ENCODE measurements at places on chromosomes 2 and 18.

DNA sequence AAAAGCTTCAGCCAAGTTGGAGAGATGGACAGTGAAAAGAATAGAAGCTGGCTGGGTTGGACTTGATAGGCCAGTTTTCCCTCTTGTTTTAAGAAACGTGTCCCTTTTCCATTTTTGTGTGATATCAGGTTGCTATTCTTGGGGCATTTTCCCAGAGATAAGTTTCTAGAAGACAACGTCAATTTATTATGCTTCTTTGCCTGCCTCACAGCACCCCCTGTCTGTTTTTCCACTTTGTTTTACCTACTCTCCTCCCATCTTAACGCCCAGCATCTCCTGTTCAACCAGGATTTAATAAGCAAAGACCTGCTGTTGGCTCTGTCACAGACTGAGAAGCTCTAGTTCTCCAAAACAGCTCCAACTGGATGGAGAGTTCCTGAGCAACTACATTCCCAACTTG, 317.8 kb upstream of the ZNF521 start:
- no peak for DNase-seq

GRCh38 chr18:76620321-76621170, 125.5 kb upstream of the ZNF516 start:
- peak; percentile 82 for DNase-seq

DNA sequence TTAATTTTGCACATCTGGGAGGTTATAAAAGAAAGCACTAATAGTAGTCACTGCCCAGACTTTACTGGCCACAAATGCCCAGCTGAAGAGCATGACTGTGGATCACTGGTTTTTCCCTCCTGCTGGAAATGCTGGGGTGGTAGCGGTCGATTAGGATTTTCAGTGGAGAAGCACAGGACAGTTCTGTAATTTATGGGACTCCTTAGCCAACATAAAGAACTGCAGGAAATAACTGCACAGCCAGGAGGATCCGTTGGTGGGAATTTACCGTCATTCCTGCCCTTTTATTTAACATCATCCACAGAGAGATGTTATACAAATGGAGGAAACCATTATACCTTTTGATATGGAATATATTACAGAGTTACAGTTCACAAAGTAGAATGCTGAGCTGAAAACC, 61.5 kb downstream of the TNFRSF11A start:
- no peak for DNase-seq

DNA sequence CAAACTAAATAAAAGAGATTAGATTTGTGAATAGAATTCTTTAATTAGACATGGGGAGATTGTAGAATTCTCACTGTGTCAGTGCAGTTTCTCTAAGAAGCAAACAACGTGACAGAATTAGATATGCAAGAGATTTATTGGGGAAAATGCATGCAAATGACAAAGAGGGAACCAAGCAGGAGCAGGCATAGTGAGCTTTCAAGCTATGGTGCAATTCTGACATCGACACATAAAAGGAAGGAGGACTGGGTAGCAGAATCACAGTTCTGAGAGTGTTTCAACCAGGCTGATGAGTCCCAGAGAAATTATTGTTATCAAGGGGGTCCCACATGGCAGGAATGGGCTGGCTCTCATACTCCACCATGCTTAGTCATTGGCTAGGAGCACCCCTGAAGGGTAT, 338.4 kb downstream of the FIGN start:
- DNase-seq, result no peak

GRCh38 chr18:59620381-59620780, 76.8 kb downstream of the CCBE1 start:
- DNase-seq, result no peak

- no peak for DNase-seq
Measured at GRCh38 chr2:27573452-27573851, 9.4 kb upstream of the ZNF512 start.

DNA sequence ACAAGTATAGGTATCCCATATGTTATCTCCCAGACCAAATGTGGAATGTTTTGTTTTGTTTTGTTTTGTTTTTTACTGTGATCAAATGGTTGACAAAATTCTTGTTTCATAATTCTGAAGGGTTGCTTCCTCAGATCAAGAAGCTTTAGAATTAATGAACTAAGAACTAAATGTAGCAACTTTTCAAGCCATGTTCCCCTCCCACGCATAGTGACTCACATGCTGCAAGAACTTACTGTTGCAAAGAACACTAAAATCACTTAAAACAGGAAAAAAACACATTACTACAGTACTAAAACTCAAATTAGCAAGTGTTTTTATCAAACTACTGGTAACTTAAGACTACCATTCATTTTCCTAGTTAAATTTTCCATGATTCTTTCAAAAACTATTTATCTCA, 30.6 kb downstream of the HNRNPLL start:
- no peak for DNase-seq

- no peak for DNase-seq
Measured at GRCh38 chr18:52582516-52582915, 242.5 kb downstream of the DCC start.

DNA sequence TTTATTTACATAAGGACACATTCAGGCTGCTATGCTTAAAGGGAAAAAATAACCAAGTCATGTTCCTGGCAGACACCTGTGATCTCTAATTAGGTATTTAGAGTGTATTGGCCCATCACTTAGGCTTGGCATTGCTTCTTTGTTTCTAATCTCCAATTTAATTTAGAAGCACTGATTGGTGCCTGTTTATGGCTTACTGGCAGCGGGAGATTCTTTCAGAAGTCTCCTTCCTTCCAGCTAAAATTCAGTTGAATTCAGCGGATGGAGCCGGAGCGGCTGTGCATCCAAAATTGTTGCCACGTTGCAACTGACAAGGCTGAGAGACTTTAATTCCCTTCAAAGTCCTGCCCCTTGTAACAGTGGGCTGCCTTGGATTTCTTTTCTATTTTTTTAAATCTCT, 66.5 kb downstream of the VWA3B start:
- no peak for DNase-seq

- no peak for DNase-seq
Measured at GRCh38 chr18:36468161-36468560, 170.6 kb downstream of the FHOD3 start.

DNA sequence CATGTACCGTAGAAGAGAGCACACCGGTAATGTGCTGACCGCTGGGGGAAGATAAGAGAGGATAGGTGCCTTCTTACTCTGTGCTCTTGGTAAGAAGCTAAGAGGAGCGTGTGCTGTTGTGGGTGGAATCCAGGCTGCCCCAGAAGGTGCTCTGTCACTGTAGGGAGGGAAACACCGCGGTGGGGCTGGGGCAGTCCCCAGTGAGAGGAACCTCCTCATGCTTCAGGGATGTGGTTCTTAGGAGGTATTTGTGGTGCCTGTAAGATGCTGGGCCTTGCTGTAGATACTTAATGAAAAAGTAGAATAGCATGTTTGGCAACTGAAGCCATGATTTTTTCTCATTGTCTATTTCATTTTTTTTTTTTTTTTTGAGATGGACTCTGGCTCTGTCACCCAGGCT, 1.1 kb downstream of the COLEC11 start:
- DNase-seq, result no peak

GRCh38 chr2:231752061-231752460, 29.0 kb downstream of the PDE6D start:
- no peak for DNase-seq

DNA sequence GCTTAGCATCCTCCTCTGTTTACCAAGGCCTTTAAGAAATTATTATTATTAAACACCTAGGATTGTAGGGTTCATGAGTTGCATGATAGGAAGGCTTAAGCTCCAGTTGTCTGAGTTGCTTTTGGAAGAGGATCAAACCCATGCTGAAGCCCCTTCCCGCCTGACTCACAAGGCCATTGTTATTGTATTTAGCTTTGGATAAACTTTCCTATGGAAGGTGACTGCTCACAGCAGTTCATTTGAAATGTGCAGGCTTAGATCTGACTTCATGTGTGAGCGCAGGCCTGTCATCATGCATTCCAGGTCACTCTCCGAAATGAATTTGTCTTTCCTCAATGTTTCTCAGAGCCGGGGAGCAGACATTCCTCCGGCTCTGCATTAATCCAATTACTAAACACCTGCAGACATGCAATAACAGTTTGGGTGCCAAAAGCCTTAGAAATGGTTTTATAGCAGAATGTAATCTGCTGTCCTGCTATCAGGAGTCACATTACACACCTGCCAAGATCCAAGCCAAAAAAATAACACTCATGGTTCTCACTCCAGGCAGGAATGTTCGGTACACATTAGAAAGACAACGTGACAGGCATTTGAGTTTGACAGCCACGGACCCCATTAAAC, 119.9 kb downstream of the OSR1 start:
- no peak for DNase-seq

GRCh38 chr2:172446474-172447063, 19.2 kb downstream of the ITGA6 start:
- no peak for DNase-seq

DNA sequence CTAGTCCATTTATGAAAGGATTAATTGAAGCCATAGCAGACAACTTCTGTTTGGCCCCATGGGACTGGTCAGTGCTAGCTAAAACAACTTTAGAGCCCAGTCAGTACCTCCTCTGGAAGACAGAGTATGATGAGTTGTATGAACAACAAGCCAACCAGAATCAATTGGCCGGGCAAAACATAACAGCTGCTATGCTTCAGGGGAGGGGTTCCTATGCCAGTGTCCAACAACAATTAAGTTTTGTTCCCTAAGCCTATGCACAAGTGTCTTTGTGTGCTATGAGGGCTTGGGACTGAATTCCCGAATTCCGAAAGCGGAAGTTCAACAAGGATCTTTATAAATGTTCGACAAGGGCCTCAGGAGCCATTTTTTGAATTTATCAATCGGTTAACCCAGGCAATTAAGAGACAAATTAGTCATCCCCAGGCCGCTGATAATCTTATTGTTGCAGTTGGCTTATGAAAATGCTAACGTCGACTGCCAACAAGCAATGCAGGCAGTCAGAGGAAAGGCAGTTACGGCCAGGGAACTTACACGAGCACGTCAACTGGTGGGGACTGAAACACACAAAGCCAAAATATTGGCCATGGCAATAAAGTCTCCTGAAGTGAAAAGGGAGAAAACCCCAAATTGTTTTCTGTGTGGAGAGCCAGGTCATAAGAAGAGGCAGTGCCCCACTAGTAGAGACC, 57.9 kb downstream of the ZNF638 start:
- no peak for DNase-seq

GRCh38 chr2:36650031-36650829, 46.3 kb upstream of the VIT start:
- no peak for DNase-seq

DNA sequence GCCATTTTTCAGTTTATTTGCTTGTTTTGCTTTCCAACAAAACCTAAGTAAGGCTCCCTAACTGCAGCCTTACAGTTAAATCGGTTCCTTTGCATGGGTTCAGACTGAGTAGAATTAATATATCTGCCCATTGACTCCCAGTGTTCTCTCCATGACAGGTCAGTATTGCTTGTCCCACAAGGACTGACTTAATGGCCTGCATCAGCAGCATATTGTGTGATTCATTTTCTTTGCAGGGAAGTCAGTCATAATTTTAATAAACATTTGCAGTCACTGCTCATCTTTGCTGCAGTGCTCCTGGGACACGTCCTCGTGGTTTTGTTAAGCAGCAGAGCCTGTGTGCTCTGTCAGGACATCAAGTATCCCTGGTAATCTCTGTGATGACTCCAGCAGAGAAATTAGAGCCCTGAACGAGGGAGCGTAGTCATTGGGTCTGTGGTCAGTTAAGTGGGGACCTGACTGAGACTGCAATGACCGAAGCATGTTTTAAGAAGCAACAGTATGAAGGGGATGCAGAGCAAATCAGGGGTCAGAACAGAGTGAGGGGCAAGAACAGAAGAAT, 93.3 kb downstream of the CDH20 start:
- no peak for DNase-seq

DNA sequence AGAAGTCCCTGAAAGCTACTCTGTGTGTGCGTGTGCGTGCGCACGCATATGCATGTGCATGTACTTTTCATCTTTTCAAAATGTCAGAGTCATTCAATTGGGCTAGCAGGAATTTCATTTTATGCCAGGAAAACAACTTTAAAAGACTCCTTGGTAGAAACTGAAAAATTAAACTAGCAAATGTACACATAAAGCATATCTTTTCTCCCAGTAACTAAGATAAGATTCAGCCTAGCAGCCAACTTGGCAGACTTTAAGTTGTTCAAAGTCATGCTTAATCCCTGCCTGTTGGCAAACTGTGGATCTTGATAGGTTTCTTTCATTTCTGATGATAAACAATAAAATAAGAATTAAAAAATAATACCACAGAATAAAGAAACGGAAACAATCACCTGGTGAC, 1129.1 kb downstream of the LRP1B start:
- no peak for DNase-seq

- no peak for DNase-seq
Measured at GRCh38 chr2:148730085-148730484, 85.5 kb downstream of the EPC2 start.

GRCh38 chr2:229066121-229066715, 204.9 kb downstream of the PID1 start:
- no peak for DNase-seq

DNA sequence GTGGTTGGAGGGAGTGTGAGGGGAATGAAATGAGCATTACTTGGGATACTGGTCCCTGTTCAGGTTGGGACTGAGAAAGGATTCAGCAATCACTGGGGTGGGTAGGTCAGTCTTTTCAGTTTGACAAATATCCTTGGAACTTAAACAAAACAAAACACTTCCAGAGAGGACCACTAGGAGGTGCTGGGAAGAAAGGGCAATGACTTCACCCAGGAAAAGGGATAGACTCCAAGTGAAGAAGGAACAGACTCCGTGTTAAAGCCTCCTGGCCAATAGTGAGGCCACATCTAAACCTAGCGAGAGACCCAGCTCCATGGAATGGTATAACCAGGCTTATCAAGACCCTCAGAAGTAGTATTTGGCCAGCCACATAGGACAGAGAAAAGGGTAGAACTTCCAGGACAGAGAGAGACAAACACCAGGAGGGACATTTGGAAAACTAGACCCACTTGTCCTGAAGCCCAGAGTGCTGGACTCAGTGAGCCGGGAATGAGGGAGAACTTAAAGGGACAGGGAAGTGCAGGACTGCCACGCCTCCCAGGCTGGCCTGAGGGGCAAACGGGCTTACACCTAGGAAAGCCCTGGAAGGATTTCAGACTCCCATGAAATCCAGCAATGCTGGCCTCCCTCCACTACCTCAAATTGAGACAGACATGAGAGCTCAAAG, 19.6 kb upstream of the KCNG3 start:
- DNase-seq, result no peak

- DNase-seq, result no peak
Measured at GRCh38 chr2:103387888-103388287, 626.1 kb downstream of the TMEM182 start.

GRCh38 chr18:45916302-45916701, 50.8 kb downstream of the EPG5 start:
- no peak for DNase-seq

DNA sequence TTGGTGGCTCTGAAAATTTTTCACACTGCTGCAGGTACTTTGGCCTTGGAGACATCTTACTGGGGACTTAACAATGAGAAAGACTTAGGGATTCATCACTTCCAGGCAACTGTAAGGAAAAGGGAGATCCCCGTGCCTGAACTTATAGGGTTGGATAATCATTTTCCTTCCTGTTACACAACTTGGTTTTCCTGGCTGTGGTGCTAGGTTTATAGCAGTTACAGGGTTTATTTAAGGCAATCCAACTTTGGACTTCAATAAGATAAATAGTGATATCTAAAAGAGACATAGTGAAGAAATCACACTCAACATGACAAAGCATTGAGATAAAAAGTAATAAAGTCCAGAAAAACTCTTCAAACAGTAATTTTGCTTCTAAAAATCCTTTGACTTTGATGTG, 70.2 kb upstream of the RAPH1 start:
- no peak for DNase-seq

- no peak for DNase-seq
Measured at GRCh38 chr2:158926478-158926948, 41.9 kb upstream of the TANC1 start.

- no peak for DNase-seq
Measured at GRCh38 chr18:10274301-10274700, 180.1 kb upstream of the APCDD1 start.

Measured in aorta (tissue), 5 donors.